Activated B cell treated with CpG ODN at 0.5 μM for 24 hours (primary cell): ENCODE measurements at places on chromosomes 2 and 18. TPM values are rescaled to one million over a fixed set of nuclear protein-coding genes. Genes with fewer than 3 reads are reported as not detected.

The CNTNAP5 gene
- not detected in 2 replicates for total RNA-seq

The DAPL1 gene
- not detected in 2 replicates for total RNA-seq

The GPAT2 gene
- 4.5 and 4.9 TPM in 2 replicates for total RNA-seq

The MRPS5 gene
- total RNA-seq = 44.4 and 44.9 TPM in 2 replicates

The ZNF804A gene
- 1.8 and 2.3 TPM in 2 replicates for total RNA-seq

The SLC14A1 gene
- total RNA-seq = 1.2 and 2.0 TPM in 2 replicates

The MC4R gene
- total RNA-seq = not detected in 2 replicates
